ENCODE measurements at places on chromosomes 2 and 18.

- no peak for DNase-seq
These were observed 432.7 kb upstream of the RAB12 start for GRCh38 chr18:8176554-8176953.

DNA sequence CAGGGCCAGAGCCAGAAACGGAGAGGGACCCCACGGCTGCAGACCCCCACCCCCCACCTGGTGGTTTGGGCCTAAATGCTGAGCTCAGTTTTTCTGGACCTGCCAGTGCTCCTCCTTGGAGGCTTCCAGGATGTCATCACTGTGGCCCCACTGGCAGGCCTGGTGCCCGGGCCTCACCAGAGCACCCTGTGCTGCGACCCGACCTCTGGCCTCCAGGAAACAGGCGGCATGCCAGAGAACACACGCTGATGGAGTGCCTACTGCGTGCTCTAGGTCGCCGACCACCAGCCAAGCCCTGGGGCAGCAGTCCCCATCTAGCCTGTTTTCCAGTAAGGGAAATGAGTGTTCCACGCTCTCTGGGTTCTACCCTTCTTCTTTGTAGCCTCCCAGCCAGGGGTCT is 33.8 kb downstream of the HS6ST1 start:
- no peak for DNase-seq

DNA sequence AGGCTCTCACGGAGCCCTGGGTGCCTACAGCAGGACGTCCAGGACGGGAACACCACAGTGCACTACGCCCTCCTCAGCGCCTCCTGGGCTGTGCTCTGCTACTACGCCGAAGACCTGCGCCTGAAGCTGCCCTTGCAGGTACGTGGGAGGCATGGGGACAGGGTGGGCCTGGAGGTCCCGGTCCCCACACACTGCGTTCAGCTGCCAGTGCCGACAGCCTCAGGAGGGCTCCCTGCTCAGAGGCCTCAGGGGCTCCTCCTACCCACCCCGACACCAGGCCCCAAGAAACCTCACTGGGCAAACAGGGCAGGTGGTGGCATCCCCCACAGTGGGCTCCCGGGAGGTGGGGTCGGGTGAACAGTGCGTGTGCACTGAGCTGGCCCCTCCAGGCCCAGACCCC is 10.8 kb downstream of the ANO7 start:
- DNase-seq: no peak

- DNase-seq: no peak
These were observed 302.3 kb upstream of the ID2 start for GRCh38 chr2:8379549-8379948.

- peak; percentile 36 for DNase-seq
These were observed 191.9 kb downstream of the ARL4C start for GRCh38 chr2:234304950-234305349.

- no peak for DNase-seq
These were observed 2.9 kb downstream of the CAMKMT start for GRCh38 chr2:44364604-44365003.

DNA sequence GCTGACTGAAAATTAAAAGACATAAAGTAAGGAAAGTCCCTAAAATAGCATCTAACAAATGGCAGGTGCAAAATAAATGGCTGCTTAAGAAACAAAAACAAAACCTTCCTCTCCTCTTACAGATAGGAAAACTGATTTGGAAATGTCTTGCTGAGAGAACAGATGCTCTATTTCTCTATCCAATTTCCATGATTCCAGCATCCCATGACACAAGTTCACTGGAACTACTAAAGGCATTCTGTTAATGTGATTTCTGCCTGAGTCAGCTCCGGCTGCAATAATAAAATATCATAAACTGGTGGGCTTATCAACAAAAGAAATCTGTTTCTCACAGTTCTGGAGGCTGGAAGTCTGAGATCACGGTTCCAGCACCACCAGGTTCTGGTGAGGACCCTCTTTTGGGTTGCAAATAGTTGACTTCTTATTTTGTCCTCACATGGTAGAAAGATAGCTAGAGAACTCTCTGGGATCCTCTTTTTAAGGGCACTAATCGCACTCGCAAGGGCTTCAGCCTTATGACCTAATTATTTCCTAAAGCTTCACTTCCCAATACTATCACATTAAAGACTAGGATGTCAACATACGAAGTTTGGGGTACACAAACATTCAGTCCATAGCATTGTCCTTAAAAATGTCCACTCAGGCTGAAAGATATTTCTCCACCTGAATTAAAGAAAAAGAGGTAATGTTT is 78.2 kb upstream of the GALNT3 start:
- DNase-seq: no peak

DNA sequence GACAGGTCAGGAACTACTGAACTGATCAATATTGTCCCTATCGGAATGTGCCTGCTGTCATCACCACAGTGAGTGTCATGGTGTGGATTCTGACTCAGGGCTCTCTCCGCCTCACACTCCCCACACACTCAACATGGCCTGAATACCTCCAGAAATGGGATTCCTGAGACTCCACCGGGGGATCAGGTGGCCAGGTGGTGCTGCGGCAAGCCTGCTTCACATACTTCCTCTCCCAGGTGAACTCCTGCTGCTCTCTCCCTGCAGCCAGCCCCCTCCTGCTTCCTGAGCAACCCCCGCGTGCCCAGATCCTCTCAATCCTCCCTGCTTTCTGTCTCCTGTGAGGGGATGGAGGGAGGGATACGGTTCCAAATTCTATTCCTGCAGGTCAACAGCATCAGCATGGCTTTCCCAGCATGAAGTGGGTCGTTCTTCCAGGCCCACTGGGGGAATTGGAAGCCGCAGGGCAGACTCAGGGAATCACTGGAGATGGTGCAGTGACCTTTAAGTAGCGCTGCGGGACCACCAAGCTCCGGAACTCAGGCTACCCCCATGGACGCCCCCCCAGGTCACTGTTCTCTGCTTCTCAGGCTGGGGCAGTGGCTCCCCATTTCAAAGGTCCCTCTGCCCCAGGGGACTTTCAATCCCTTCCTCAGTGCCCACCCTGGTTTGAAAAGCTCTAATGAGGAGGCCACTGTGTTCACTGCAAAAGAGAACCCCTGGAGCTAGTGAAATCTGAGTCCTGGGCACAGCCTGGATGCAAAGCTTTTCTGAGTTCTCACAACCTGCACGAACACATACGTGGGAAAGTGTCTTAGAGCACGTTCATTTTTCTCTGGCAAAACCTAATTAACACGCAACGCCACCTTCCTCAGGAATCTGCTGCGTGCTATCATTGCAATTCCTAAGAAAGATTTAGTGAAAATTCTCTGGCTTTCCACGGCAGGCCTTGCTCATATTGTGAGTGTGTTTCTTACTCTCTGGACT is 168.4 kb downstream of the ZFP36L2 start:
- no peak for DNase-seq

DNA sequence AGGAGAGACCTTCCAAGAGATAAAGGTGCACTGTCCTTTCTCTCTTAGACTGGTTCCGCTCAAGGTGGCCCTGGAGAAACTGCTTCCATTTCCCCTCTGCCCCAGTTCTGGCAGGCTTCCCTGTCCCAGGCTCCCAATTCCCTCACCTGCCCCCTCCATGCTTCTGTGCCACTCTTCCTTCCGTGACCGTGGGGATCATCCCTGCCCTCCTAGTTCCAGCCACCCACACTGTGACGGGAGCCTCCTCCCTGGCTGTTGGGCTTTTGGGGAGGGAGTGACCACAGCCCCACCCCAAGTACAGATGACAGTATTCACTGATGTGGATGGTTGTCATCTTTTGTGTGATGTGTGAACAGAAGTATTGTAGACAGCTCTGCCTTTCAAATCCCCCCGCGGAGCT is 2.8 kb downstream of the IMPA2 start:
- no peak for DNase-seq

GRCh38 chr2:5991305-5991968 is 299.3 kb downstream of the SOX11 start:
- no peak for DNase-seq

DNA sequence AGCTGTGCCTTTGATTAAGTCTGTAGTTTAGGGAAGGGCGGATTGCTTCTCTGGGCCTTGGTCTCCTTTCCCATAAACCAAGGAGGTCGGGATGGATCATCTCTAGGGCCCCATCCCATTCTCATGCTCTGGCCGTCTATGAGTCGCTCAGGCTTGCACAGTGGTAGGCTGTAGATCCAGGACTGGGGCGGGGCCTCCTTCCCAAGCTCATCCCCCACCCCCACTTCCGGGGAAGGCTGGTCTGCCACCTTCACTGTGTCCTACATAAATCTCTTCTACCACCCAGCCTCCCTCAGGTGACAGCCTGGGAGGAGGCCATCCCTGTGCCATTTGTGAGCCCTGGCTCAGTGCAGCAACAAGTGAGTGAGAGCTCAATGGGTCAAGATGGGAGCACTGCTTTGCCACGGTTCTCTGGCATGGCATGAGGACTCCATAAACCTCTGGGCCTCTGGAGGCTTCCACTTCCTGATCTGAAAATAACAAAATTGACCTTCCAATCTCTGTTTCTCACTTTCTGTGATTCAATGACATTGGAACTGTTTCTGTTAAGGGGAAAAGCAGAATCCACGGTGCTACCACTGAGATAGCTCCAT is 68.5 kb downstream of the SUMO1 start:
- DNase-seq: no peak

DNA sequence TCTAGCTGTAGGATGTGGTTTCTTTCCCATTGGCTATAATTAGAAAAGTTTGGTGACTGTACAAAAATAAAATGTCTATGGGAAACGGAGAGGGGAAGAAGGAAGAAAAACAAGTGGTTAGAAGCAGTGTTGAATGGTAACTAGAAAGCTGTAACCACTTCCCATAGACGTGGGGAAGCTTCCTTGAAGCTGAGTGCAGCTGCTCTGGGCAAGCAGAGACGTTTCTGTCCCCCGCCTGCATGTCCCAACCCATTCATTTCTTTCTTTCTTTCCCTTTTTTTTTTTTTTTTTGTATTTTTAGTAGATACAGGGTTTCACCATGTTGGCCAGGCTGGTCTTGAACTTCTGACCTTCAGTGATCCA is 367.8 kb upstream of the HS6ST1 start:
- no peak for DNase-seq

- no peak for DNase-seq
These were observed 156.8 kb downstream of the TMEM200C start for GRCh38 chr18:5738526-5738925.

GRCh38 chr18:74897971-74898657 is 300.4 kb downstream of the ZNF407 start:
- no peak for DNase-seq

- no peak for DNase-seq
These were observed 84.1 kb downstream of the BOD1L2 start for GRCh38 chr18:57230861-57231585.

- DNase-seq: no peak
These were observed 442.2 kb upstream of the CWC22 start for GRCh38 chr2:180449171-180449915.

DNA sequence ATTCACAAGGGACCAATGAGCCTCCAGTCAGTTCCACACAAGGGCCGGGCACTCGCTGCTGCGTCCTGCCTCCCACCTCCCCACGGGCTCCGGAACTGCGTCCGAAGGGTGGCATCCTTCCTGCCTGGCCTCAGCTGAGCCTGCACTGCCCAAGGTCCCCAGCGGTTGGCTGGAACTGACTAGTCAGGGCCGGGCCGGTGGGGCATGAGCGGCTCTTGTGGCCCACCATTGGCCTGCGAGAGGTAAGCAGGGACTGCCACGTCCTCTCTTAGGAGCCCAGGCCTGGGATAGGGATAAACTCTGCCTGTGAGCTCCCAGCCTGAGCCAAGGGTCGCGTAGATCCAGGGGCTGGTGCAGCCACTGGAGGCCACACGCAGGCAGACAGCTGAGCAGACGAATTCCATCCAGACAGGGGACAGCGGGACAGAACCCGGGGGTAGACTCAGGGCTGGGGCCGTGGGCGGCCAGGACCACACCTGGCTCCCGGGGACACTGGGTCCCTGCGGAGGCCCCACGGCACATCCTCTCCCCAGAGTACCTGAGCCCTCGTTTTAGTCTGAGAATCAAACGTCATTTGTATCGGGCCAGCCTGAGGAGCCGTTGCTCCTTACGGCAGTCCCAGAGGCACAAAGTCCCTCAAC is 148.4 kb downstream of the ZNF516 start:
- no peak for DNase-seq

- peak; percentile 65 for DNase-seq
These were observed 42.2 kb downstream of the TAF4B start for GRCh38 chr18:26268454-26268853.

Measured in NCI-H226 (cell line).